GOT3 (cell line): ENCODE measurements at places on chromosomes 7 and 10.

DNA sequence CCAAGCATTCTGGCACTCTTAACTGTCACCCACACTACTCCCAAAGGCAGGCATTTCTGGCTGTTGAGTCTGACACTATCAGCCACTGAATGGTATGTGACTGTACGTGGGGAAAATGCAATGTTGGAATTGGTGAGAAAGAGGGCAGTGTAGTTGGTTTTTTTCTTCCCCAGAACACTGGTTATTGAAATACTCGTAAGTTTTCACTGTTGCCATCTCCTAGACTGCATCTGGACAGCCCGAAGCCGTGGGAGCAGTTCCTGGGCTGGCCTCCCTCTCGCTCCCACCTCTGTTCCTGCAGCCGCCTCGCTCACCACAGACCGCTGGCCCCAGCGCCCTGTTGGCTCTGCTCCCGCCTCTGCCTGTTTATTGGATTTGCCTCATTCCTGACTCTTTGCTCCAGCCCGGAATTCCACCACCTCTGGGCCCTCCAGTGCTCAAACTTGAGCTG lies 5.7 kb downstream of the PLCE1 start:
- no peak for DNase-seq

DNA sequence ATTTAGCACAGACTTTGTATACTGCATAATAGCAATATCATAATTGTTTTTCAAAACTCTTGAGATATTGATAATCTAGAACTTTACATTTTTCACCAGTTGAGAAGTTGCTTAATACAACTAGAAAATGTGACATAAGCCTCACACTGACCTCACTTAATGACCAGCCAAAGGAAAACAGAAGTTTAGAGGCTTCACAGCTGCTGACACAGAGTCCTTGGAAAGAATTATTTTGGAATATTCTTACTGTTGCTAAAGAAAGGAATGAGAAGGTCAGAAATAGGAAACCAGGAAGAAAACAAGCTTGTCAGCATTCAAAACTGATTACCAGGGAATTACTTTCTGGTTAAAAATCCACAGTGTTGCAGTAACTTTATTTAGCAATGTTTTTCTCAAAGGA lies 35.5 kb upstream of the WASL start:
- no peak for DNase-seq

DNA sequence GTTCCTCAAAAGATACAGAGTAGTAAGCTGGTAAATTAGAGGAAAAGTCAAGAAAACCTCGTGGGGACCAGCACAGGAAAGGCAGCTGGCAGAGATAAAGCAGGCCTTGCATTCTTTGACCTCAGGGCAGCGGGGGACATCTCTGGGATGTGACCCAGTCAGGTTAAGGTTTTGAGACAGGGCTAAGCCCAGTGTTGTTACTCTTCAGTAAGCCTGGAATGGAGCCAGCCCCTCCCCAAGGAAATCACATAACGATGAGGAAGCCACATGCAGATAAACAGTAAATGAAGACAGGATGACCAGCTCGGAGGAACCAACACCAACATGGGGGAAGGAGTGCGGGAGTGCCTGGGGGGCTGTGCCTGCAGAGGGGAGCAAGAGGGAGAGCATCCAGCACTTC lies 99.6 kb downstream of the JAZF1 start:
- no peak for DNase-seq

DNA sequence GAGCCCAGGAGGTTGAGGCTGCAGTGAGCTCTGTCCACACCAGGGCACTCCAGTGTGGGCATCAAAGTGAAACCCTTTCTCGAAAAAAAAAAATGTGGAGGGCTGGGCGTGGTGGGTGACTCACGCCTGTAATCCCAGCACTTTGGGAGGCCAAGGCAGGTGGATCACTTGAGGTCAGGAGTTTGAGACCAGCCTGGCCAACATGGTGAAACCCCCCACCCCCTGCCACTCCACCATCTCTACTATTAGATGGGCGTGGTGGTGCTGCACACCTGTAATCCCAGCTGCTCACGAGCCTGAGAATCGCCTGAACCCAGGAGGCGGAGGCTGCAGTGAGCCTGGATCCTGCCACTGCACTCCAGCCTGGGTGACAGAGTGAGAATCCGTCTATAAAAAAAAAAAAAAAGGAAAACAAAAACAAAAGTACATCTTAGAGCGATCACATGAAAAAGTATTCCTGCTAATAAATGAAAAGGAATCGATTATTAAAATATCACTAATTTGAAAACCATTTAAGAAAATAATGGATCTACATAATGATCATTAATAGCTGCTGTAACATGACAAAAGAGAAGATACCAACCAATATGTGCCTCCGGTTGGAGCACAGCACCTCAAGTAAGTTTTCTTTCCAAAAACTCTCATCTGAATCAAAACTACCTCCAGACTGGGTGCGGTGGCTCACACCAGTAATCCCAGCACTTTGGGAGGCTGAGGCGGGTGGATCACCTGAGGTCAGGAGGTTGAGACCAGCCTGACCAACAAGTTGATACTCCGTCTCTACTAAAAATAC lies 4.9 kb downstream of the HNRNPF start:
- DNase-seq = no peak

GRCh38 chr10:98235846-98236245 lies 32.1 kb downstream of the LOXL4 start:
- no peak for DNase-seq

- no peak for DNase-seq
Observed at GRCh38 chr7:69903410-69903809, 305.1 kb downstream of the AUTS2 start.

- no peak for DNase-seq
Observed at GRCh38 chr7:94440451-94441039, 45.9 kb downstream of the COL1A2 start.

GRCh38 chr7:152759949-152760853 lies 649 bp downstream of the ACTR3B start:
- DNase-seq = no peak
